ENCODE measurements at places on chromosomes 5 and 9. TPM values are rescaled to one million over a fixed set of nuclear protein-coding genes. Genes with fewer than 3 reads are reported as not detected.
A peak's percentile ranks its signal among the peaks of the same experiment; 100 is the strongest.

The CDO1 gene
- 1.9 TPM for total RNA-seq

The TLE1 gene
- total RNA-seq, result 29.3 TPM

The TTC16 gene
- not detected for total RNA-seq

The PTPN3 gene
- total RNA-seq, result 13.2 TPM

The BTNL8 gene
- not detected for total RNA-seq

The CD180 gene
- total RNA-seq, result 0.05 TPM

The PAXX gene
- total RNA-seq, result 20.2 TPM

The LPAR1 gene
- 4.8 TPM for total RNA-seq

The PSD2 gene
- 0.08 TPM for total RNA-seq

The NPDC1 gene
- total RNA-seq, result 70.9 TPM

The TAF11L10 gene
- not detected for total RNA-seq

The IL4 gene
- not detected for total RNA-seq

DNA sequence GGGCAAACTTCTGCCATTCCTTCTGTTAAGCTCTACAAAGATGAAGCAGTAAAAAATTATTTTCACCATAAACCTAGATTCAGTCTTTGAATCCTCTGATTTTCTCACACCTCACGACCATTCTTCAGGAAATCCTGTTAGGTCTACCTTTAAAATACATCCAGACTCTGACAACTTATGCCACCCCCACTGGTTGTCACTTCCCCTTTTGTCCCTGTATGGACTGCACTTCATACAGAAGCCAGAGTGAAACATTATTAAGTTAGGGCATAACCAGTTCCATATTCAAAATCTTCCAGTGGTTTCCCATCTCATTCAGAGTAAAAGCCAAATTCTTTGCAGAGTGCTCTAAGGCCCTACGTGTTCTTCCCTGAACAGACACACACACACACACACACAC is 499.8 kb downstream of the RASEF start:
- no peak for DNase-seq

DNA sequence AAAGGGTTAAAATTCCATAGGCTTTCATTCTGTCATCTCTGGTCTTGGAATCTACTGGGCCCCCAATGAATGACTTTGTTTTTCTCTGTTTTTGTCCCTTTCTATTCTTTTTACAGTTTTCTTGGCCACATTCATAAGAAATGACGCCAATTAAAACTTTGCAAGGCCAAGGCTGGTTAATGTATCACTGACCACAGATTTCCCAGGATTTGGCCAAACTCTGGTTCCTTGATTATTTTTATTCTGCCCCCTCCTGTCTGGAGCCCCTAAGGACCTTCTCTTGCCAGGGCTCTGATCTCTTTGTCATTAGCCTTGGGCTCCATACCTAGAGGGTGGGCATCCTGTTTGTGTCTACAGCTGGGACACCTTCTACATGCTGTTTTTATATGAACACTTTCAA is 388.9 kb upstream of the PAPPA start:
- DNase-seq, result no peak

GRCh38 chr5:166637295-166637694 is 1654.2 kb upstream of the WWC1 start:
- DNase-seq, result no peak

GRCh38 chr5:62124266-62124665 is 181.7 kb upstream of the KIF2A start:
- no peak for DNase-seq

DNA sequence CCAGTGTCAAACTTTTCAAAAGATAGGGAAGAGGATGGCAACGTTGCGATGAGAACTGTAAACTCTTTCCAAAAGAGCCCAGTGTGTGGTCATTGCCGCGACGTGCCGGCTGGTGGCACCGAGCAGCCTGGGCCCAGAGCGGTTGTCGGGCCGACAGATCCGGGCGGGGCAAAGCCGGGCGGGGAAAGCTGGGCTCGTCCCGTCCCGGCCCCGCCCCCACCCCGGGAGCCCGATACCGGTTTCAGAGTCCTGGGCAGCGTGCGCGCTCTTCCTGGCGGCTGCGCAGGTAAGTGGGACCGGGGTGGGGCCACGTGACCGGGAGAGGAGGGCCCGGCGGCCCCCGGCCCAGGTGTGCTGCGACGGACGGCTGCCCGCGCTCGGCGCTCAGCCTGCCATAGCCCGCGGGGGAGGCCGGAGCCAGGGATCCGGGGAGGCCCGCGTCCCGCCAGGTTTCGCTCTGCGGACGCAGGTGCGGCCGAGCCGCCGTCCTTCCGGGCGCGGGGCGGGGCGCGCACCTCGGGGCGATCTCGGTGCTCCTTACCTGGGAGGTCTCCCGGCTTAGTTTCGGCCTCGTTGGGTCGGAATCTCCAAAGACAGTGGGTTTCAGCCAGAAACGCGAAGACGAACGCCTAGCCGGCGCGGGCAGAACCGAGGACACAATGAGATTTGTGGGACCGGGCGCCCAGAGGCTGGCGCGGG is at the start of gene MARVELD2:
TSS of gene MARVELD2 (plus strand) at position 232 of the 699 bp plus-strand sequence. CDS start 4,270 bp downstream, outside the sequence.
- peak; percentile 98 for DNase-seq

DNA sequence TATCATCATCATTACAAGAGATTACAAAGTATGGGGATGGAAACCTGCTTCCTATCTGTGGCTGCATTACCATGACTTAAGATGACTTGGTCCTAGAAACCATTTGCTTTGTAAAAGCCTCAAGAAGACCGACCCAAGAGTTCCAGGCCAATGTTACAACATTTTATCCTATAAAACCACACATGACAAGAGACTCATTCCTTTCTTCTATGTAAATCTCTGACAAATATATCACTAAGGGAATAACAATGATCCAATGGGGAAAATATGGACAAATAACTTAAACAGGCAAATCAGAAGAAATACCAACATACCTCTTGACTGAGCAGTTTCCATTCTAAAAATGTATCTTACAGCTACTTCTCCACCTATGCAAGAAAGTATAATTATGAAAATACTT is 44.3 kb upstream of the VPS13A start:
- DNase-seq, result no peak

- DNase-seq, result no peak
Observed at GRCh38 chr5:129909225-129909624, 5.0 kb downstream of the CHSY3 start.

GRCh38 chr5:39674209-39675082 is 249.7 kb upstream of the DAB2 start:
- DNase-seq, result no peak

- no peak for DNase-seq
Observed at GRCh38 chr5:173872957-173873305, 15.2 kb upstream of the CPEB4 start.

- no peak for DNase-seq
Observed at GRCh38 chr5:90889325-90889600, 330.7 kb downstream of the ADGRV1 start.

GRCh38 chr9:102354041-102354440 is 615.6 kb upstream of the GRIN3A start:
- no peak for DNase-seq

GRCh38 chr5:39057734-39058133 is 16.5 kb downstream of the RICTOR start:
- DNase-seq, result no peak

All from pancreas (tissue), 10 donors.